ENCODE measurements at places on chromosomes 2 and 18.

- DNase-seq, result no peak
Measured at GRCh38 chr2:85549826-85550225, 10.9 kb downstream of the MAT2A start.

DNA sequence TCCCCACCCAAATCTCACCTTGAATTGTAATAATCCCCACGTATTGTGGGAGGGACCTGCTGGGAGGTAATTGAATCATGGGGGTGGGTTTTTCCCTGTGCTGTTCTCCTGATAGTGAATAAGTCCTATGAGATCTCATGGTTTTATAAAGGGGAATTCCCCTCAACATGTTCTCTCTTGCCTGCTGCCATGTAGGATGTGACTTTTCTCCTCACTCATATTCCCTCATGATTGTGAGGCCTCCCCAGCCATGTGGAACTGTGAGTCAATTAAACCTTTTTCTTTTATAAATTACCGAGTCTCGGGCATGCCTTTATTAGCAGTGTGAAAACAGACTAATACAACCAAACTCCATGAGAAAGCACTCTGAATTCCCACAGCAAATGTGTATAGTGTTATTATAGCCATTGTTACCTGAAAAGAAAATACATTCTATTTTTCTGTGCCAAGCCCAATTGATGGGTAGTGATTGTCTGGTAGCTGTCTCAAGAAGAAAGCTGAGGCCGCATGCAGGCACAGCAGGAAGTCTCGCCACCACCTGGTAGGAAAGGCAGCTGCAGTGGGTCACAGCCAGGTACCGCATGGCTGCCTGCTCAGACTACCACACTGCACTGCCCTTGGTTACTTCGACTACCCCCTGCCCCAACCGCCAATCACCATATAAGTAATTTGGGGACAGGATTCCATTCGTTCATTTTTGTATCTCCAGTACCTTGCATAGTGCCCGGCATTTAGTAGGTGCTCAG lies 10.3 kb upstream of the ZBTB7C start:
- DNase-seq, result no peak

DNA sequence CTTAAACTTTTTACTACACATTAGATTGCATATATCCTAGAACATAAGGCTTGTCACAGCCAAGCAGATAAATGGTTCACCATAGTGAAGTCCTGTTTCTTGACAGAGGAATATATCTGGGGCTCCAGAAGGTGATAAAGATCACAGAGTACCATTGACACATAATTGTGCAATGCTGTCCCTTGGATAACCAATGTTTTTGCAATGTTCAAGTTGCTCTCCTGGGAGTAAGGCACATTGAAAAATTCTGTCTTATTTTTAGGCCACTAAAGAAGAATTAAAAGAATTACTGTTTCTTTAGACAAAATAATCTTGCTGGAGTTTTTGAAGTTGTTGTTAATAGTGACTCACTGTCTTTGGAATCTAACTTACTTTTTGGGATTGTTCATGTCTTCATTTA lies 1132.8 kb downstream of the LRP1B start:
- DNase-seq, result no peak

DNA sequence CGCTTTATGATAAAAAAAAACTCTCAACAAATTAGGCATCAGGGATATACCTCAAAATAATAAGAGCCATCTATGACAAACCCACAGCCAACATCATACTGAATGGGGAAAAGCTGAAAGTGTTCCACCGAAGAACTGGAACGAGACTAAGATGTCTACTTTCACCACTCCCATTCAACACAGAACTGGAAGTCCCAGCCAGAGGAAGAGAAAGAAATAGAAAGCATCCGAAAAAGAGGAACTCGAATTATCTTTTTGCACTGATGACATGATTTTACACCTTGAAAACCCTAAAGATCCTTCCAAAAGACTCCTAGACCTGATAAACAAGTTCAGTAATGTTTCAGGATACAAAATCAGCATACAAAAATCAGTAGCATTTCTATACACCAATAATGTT lies 121.6 kb downstream of the ZRANB3 start:
- no peak for DNase-seq

GRCh38 chr18:62389761-62390481 lies 64.8 kb downstream of the TNFRSF11A start:
- no peak for DNase-seq

- DNase-seq, result no peak
Measured at GRCh38 chr2:223877721-223878410, 40.5 kb upstream of the AP1S3 start.

DNA sequence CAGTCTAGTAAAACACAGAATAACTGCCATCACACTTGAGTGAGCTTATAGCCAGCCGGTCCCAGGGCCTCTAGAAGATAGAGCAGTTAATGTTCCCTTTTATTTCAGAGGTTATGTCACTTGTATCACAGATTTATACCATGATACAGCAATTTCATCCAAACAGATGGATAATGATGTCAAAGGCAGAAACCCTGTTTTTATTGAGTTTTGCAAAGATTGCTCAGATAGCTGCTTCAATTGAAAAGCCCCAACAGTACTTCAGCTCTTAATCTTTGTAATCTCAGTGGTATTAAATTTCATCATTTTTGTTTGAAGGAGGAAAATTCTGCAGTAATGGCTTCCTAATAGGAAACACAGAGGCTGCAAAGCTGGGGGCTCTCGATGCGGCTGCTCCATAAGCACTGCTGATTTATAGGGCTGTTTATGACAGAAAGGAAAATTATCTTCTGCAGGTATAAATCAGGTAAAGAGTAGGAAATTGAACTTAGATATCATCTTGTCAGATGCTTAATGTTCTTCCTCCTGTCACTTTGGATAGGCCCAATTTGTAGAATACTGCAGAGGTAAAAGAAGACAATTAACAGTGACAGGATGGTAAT lies 112.3 kb downstream of the LNPK start:
- DNase-seq, result no peak

DNA sequence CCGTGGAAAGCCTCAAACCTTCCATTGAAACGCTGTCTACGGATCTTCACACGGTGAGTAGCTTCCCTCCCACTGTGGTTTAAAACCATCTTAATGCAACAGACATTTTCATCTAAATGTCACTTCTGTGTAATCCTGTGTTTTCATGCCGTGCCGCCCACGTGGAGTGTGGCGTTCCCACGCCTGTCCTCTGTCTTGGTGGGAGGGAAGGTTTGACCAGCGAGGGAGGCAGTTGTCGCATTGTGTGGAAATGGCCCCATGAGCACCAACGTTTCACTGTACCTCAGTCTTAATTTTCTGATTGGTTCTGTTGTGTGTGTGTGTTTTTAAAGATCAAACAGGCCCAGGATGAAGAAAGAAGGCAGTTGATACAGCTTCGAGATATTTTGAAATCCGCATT lies 88.6 kb downstream of the ITGB1BP1 start:
- DNase-seq, result no peak
